ENCODE measurements at places on chromosomes 1 and 21.

- DNase-seq: no peak
Observed at GRCh38 chr1:47676311-47677054, 238.6 kb downstream of the FOXD2 start.

- no peak for DNase-seq
Observed at GRCh38 chr1:201054091-201054543, 30.6 kb upstream of the KIF21B start.

- no peak for DNase-seq
Observed at GRCh38 chr1:111738436-111739193, 580 bp downstream of the INKA2 start.

GRCh38 chr1:198253668-198254067 is 96.9 kb downstream of the NEK7 start:
- DNase-seq: no peak

- no peak for DNase-seq
Observed at GRCh38 chr1:65734979-65735378, 57.7 kb upstream of the PDE4B start.

- DNase-seq: no peak
Observed at GRCh38 chr1:19074902-19075721, 118.6 kb upstream of the IFFO2 start.

DNA sequence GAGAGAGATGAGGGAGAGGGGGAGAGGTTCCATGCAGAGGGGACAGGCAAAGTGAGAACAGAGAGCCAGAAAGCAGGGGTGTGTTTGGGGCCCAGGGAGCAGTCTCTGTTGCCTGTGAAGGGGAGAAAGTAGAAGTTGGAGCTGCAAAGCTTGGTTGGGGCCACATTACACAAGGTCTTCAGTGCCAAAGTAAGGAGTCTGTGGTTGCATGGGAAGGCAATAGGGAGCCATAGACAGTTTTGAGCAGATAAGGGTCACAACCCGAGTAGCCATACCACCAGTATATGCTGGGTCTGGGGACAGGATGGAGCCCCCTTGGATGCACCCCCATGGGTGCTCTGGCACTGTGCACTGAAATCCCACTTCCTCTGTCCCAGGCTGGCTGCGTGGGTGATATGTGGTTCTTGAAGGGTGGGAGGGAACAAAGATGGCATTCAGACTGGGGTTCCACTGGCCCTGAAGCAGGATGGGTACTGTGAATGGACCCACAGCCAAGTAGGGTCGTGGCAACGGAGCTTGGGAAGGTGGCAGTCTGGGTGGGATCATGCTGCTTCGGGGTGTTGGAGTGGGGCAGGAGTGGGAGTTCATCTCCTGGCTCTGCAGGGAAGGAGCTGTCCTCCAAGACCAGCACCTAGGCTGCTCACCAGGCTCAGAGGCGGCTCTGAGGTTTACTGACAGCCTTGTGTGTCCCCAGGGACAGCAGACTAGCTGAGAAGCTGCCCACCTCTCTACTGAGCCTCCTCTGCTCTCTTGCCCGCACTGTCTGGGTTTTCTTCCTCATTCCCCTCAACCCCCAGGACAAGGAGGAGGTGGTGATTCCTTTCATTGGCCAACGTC is 12.1 kb downstream of the DRAXIN start:
- no peak for DNase-seq

DNA sequence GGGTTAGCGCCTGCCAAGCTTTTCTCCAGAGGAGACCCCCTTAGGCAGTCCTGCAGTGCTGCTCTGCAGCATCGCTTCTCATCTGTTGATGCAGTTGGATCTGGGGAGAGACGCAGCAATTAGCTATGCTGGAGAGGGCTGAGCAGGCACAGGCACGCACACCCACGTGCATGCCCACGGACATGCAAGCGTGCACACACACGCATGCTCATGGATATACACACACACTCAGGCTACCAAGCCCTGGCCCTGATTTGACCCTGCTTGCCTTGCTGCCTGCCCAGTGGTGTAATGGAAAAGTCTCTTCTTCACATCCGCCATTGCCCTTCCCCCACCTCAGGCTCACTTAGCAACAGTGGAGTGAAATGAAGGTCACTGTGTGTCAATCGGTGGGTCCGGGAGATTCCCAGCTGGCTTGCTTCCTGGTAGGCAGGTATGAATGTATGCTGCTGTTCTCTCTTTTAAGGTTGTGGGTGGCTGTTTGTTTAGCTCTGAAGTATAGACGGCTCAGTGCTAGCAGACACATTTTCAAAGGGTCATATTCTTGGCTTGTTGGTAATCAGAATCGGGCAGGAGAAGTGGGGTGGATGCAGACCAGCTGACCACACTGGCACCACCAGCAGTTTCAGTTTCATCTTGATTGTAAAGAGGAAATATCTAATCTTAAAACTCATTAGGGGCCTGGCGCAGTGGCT is 9.5 kb downstream of the ATP1B1 start:
- no peak for DNase-seq

GRCh38 chr1:166730299-166730888 is 108.9 kb upstream of the POGK start:
- DNase-seq: no peak

DNA sequence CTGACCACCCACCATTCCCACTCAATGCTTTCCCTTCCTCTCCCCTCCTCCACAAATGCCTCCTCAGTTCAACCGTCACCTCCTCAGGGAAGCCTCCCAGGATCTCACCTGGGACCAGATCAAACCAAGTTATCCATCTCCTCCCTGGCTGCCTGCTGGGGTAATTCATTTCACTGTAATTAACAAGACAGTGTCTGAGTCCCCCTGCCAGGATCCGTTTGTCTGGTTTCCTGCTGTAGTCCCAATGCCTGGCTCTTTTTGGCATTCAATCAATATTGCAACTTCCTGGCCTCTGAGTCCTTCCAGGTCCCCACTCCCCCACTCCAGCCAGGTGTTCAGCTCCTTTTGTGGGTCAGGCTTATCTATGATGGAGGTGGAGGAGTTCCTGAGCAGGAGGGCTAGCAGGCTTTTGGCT is 687.7 kb downstream of the PTPRU start:
- DNase-seq: no peak

- DNase-seq: no peak
Observed at GRCh38 chr1:28902738-28903137, 11.6 kb upstream of the EPB41 start.

GRCh38 chr1:88318740-88319139 is 365.3 kb upstream of the PKN2 start:
- no peak for DNase-seq

DNA sequence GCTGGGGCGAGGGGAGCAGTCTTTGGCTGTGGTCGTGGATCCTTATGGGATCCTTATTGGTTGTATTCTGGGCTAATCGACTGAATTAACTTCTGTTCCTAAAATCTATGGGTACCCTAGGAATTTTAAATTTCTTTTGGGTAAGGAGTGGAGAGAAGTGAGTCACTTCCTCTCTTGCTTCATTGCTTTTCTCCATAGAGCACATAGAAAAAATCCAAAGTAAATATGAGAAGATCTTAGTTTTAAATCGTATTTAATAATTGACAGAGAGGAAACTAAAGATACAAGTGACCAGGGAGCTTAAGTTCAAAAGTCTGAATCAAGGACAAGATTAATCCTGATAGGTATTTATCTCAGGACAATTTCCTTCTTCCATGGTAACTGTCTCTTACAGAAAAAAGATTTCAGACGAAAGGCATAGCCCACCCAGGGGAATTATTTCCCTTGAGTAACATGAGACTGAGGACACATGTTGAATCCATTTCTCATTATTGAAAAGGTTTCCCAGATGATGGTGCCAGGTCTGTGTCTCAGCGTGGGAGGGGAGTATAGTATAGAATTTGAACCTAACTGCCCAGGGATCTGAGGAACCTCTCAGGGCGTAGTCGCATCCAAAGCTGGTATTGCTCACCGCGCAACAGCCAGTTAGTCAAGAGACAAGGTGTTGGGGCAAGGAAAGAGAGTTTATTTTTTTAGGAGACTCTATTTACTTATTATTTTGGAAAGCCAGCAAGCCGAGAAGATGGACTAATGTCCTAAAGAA is 28.7 kb upstream of the FASLG start:
- no peak for DNase-seq

- DNase-seq: no peak
Observed at GRCh38 chr1:20699558-20699957, 18.2 kb downstream of the KIF17 start.

- no peak for DNase-seq
Observed at GRCh38 chr1:168161459-168161858, 17.3 kb upstream of the TIPRL start.

DNA sequence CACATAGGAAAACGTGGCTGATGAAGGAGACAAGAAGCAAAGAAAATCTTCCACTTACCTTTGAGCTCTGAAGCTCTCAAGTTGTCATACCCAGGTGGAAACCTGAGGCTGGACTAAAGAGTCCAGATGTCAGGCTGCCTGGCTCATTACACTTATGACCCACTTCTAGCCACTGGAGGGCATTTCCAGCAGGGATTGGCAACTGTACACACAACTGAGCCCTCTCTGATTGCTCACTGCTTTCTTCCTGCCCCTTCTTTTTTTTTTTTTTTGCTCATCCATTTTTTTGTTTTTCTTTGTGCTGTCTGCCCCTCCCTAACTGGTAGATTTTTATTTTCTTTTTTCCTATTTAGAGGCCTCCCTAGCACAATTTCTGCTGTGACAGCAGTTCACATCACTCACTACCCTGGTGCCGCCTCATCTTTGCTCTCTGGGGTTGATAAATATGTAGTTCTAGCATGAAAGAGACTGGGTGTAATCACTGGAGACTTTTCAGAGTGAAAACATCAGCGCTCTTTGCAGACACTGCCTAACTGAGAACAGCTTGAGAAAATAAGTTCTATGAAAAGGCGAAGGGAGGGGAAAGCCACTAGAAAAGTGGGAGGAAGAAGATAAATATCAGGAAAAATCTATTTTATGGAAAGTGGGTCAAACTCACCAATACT is 334.5 kb downstream of the NUF2 start:
- peak; percentile 90 for DNase-seq

- DNase-seq: no peak
Observed at GRCh38 chr1:197521118-197521739, 253.2 kb downstream of the CRB1 start.

- no peak for DNase-seq
Observed at GRCh38 chr1:240611228-240611618, 732 bp downstream of the GREM2 start.

DNA sequence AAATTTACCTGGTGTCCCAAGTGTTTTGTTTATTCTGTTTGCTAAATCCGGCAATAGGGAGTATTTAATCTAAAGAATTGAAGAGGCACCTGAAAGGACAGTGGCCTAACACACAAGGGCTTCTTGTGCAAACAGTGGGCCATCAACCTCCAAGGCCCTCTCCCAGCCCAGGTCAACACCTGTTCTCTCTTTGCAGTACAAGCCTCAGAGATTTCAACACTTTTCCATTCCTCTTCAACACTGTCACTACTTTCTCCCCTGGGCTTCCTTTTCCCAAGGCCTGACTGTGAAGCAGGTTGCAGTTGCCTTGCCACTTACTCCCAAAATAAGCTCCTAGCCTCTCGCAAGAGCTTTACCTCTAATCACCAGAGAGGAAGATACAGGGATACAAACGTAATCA is 3.2 kb upstream of the SNAPIN start:
- DNase-seq: no peak

GRCh38 chr1:1243807-1244191 is 2.7 kb downstream of the C1QTNF12 start:
- no peak for DNase-seq

Measured in NCI-H187 treated with DMSO at 0.1 percent for 48 hours (cell line).